ENCODE measurements at places on chromosomes 1 and 21.
A peak's percentile ranks its signal among the peaks of the same experiment; 100 is the strongest.

GRCh38 chr1:245526141-245526540, 371.4 kb downstream of the KIF26B start:
- no peak for DNase-seq

GRCh38 chr1:181423301-181423918, 59.9 kb upstream of the CACNA1E start:
- DNase-seq: no peak

GRCh38 chr1:16245476-16246196, 8.7 kb upstream of the CPLANE2 start:
- no peak for DNase-seq

- DNase-seq: no peak
Measured at GRCh38 chr1:17199267-17200044, 5.5 kb upstream of the PADI1 start.

DNA sequence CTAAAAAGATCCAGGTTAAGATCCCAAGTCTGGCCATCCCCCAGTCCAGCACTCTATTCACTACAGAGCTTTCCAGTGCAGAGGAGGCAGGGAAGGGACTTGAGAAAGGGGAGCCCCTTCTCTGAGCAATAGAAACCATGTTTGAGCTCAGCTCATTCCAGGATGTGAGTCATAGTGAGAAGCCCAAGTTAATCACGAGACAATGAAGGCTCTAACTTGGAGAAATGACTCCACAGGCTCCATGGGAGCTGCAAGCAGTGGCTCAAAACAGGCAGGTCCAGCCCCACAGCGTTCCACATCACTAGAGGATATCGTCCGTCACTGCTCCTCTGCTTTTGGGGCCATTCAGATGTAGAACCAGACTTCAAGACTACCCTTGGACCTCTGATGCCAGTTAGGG, 59.1 kb downstream of the CAMK2N1 start:
- DNase-seq: no peak

- DNase-seq: no peak
Measured at GRCh38 chr1:160605205-160605604, 25.9 kb upstream of the CD84 start.

DNA sequence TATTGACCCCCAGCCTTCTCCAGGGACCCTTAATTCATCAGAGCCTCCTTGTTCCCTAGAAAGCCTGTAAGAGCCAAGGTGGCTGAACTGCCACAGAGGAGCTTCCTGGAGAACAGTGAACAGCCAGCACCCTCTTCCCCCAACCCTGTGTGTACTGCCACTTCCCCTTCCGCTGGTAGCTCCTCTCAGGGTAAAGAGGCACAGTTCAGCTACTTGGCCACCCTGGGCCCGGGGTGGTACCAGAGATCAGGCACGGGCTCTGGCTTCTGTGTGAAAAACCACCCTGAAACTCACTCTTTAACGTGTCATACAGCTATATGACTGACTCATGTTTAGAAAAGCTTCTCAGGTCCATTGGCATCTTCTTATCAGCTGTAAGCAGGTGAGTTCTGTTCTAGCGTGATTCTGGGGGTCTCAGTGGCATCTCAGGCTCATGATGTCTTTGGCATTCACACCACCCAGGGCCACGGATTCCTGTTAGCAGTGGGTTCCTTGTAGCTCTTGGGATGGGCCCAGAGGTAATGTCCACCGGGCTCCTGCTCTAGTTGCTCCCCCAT, 22.4 kb downstream of the ARMH1 start:
- no peak for DNase-seq

GRCh38 chr1:166933140-166933539, 42.2 kb downstream of the ILDR2 start:
- DNase-seq: no peak

DNA sequence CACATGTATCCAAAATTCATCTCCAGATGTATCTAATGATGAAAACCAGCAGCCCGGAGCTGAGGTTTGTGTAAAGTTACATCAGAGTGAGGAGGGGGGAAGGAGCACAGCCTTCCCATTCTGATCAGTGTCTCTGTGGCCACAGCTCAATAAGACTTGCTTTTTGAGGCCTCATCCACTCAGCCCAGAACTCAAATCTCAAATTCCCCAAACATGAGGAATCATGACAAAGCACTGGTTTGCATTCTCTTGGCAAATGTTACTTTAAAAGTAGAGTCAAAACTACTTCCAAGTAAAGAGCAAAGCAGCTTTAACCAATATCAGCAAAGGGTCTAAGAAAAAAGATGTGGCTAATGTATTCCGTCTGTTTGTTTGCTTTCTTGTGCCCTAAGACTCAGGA, 30.9 kb downstream of the CCN1 start:
- DNase-seq: no peak

GRCh38 chr1:53449021-53449420, 10.2 kb upstream of the DMRTB1 start:
- no peak for DNase-seq

GRCh38 chr1:192601567-192601966, 26.0 kb downstream of the RGS1 start:
- DNase-seq: no peak

GRCh38 chr1:68141071-68142021, 90.9 kb upstream of the DIRAS3 start:
- no peak for DNase-seq

DNA sequence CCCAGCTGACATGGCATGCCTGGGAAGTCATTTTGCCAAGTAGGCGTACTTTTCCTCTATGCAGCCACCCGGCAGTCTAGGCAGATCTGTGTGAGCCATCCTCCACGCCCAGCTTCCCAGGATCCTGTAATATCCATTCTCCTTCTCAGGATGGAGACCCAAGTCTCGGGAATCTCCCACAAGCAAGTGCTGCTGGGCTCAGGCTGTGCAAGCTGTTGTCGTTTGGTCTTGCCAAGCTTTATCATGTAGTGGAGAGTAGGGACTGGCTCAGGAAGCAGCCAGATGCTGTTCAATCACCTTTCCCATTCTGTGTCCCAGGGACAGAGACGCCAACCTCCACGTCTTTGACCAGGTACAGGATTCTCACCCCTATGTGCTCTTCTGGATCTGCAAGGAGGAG, 191.1 kb upstream of the TMEM51 start:
- no peak for DNase-seq

- no peak for DNase-seq
Measured at GRCh38 chr21:40466893-40467483, 380.0 kb downstream of the DSCAM start.

DNA sequence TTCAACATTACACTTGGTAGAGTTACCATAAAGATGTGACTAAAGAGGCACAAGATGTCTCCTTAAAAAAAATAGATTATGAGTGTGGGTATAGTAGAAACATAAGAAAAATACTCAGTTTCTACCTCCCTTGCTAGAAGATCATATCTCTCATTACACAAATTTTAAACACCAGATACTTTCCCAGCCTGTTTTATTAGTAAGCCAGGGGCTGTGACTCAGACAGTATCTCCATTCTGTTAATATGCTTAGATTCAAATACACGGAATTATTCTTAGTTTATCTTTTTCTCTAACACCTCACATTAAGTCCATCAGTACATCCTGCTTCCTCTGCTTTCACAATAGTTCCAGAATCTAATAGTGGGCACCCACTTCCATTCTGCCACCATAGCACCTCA, 561.8 kb upstream of the ADAMTS5 start:
- no peak for DNase-seq

GRCh38 chr1:226677027-226678020, 61.8 kb downstream of the ITPKB start:
- peak; percentile 62 for DNase-seq

DNA sequence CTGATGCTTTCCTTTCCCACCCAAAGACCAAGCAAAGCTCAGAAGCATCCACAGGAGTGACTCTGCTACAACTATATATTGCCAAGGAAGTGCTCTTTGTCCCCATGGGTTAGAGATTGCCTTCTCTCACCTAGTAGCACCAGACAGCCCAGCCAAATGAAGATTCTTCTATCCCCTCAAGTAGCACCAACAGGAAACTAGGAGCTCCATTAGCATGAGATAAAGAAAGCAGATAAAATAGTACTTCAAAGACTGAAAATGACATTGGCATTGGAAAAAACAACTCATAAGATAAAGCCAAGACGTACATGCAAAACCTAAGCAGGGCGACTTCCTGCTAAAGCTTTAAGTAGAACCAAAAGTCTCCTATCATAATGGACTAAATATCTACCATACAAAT, 871.5 kb downstream of the AMY1C start:
- DNase-seq: no peak

GRCh38 chr1:174262349-174263241, 103.3 kb downstream of the RABGAP1L start:
- no peak for DNase-seq

DNA sequence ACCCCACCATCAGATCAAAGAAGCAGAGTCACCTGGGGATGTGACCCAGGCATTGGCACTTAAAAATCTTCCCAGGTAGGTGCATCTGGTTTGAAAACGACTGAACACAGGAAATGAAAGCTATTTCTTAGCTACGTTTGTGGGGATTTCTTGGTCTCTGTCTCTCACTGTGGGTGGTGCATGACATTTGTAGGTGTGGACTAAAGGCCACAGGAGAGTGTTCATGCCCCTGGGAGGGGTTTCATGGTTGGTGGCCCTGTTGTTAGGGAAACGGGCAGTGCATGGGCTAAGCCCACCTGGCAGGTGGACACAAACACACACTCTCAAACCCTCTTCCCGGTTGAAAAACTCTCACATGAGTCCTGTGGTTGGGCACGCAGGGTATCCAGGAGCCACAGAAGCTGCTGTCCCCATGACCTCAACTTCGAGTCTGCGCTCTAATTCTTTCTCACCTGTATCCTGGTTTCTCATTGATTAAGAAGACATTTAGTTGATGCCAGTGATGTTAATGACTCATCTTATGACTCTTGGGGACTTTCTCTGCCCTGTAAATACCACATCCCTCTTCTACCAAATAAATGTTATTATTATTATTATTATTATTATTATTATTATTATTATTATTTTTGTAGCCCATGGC, 119.4 kb downstream of the MRPS6 start:
- no peak for DNase-seq

DNA sequence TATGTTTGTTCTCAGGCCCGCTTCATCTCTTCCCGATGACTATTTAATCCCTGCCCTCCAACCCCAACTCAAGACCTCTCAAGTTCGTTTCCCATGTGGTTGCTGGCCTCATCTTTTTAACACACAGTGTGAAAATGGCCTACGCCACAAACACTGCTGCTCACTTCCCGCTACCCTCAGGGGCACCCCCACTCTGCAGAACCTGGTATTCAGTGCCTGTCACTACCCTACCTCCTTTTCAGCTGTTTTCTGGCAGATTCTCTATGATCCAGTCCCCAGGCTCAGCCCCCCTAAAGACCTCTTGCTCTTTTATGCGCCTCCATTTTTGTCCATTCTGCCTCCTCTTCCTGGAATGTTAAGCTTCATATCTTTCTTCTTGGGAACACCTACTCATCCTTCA, 152.6 kb upstream of the C1orf174 start:
- DNase-seq: no peak

GRCh38 chr1:233215135-233215760, 80.3 kb downstream of the PCNX2 start:
- DNase-seq: no peak
